ENCODE measurements at places on chromosomes 6 and 20. TPM values are rescaled to one million over a fixed set of nuclear protein-coding genes. Genes with fewer than 3 reads are reported as not detected.

The PRPH2 gene
- 2.0 TPM for total RNA-seq

The MUC22 gene
- total RNA-seq, result not detected

The C6orf58 gene
- total RNA-seq, result not detected

The PNLDC1 gene
- total RNA-seq, result 0.51 TPM

The TRAPPC3L gene
- 0.17 TPM for total RNA-seq

The VSX1 gene
- not detected for total RNA-seq

The ZNF391 gene
- total RNA-seq, result 1.1 TPM

The BTBD3 gene
- total RNA-seq, result 65.3 TPM

The LIN28B gene
- total RNA-seq, result not detected

The HLA-G gene
- not detected for total RNA-seq

The FAM83C gene
- total RNA-seq, result not detected

All from dermis blood vessel endothelial cell (primary cell).